ENCODE measurements at places on chromosomes 7 and 10. TPM values are rescaled to one million over a fixed set of nuclear protein-coding genes. Genes with fewer than 3 reads are reported as not detected.

CYP2W1 gene
- total RNA-seq: not detected

DNA sequence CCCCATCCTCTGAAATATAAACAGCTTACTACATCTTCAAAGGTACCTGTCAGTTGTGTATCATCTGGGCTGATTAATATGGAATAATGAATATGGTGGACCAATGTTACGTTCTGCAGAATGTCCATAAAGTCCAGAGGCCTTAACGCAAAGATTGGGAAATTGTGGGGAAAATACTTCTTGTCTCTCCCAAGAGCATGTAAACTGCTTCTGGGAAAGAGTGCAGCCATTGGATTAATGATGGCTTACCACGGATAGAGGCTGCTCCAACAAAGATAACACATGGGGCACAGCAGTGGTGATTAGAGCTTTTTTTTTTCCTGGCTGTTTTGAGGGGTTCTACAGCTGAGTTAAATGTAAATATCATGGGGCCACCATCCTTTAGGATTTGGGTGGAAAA is 340.4 kb upstream of the AKR1E2 start:
- DNase-seq: no peak

DNA sequence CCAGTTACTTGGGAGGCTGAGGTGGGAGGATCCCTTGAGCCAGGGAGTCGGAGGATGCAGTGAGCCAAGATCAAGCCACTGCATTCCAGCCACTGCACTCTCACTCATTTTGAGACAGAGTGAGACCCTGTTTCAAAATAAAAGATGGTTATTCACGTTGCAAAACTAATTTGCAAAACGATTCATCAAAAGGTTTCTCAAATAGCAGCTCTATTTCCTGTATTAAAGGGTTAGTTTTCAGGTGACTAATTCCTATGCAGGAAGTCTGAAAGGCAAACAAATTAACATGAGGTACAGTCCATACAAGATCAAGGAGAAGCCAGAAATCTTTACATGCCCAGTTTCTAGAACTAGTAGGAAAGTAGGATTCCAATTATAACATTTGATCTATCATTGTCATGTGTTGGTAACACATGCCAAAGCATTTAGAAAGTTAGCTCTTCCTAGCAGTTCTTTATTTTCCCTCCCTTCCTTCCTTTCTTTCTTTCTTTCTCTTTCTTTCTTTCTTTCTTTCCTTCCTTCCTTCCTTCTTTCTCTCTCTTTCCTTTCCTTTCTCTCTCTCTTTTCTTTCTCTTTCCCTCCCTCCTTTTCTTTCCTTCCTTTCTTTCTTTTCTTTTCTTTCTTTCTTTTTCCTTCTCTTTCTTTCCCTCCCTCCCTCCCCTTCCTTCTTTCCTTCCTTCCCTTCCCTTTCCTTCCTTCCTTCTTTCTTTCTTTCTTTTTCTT is 49.3 kb downstream of the DENND2A start:
- no peak for DNase-seq

SPDYE16 gene
- 0.35 TPM for total RNA-seq

- no peak for DNase-seq
These were observed 49.5 kb downstream of the TMEM168 start for GRCh38 chr7:112740667-112741066.

DNA sequence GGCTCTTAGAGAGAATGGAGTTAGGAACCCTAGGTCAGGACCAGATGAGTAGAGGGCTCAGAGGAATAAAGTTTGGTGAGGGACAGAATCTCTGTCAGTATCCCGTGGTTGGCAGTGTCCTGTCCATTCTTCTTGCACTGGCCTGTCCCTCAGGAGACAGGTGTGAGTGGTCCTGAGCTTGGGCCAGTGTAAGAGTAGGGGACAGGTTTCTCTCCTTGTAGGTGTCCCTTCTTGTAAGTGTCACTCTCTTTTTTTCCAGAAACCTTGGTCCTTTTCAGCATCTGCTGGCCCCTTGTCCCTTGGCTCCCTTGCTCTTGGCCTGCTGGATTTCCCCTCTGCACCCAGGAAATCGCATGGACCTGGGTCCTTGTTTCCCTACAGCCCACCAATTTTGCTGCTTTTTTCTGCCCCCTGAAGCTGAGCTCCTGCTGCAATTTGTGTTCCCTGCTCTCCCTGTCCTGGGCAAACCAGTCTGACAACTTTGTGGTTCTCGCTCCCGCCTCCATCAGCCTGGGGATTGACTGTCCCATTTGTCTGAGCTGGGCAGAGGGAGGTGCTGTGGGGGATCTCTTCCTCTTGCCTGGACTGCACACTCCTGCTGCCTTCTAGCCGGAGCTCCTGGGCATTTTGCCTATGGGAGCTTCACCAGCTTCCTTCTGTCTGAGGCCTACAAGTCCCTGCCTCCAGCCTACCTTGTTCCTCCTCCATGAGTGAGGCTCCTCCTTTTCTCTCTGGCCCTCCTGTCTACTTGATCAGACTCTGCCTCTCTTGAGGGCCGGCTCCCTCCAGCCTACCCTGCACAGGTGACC is 6.5 kb downstream of the TSPAN14 start:
- no peak for DNase-seq

EPO gene
- 0.23 TPM for total RNA-seq
